Esophagus squamous epithelium (tissue), 5 donors: ENCODE measurements at places on chromosomes 11 and 22.

DNA sequence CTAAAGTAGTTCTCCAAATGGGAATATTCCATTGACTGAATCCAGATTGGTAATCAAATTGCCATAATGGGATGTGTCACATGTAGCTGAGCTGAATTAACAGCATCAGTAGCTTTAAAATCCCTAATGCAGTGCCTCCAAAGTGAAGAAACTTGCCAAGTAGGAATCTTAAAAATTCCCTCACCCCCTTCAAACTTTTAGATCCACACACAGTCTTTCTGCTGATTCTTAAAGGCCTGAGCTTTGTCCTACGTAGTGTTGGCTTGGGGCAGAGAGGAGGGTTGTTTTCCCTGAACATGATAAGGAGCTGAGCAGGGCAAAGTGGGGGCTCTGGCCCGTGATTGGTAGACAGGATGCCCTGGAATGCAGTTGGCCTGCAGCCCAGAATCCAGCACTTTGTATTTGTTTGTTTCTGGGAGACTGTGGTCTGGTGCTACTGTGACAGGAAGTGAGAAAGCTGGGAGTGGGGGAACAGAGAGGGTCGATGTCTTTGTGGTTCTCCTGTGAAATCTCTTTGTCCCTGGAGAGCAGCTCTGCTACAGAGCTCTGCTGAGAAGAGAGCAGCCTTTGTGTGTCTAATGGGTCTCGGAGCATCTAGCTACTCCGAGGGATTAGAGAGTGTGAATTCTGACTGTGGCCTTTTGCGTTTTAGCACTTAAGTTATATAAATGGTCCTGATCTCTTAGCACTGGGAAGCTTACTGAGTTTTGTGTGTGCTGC, 16.9 kb downstream of the CTNND1 start:
- no peak for DNase-seq

- DNase-seq, result no peak
Measured at GRCh38 chr11:108984523-108984922, 319.7 kb downstream of the DDX10 start.

DNA sequence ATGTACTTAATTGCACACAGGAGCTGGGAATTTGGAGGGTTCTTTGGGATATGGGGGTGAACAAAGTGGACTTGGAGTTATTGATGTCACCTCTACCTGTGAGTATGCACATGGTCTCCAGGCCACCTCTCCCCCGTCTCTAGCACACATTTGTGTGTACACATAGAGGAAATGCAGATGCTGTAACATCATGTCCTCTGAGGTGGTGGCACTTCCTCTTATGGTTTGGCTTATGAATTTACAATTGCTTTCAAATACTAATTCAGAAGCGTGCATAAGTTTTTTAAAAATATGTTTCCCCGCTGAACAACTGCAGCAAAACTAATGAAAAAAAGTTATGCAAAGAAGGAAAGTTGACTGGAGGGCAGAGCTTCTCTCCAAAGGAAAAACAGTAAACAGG, 152.0 kb upstream of the TENM4 start:
- no peak for DNase-seq

DNA sequence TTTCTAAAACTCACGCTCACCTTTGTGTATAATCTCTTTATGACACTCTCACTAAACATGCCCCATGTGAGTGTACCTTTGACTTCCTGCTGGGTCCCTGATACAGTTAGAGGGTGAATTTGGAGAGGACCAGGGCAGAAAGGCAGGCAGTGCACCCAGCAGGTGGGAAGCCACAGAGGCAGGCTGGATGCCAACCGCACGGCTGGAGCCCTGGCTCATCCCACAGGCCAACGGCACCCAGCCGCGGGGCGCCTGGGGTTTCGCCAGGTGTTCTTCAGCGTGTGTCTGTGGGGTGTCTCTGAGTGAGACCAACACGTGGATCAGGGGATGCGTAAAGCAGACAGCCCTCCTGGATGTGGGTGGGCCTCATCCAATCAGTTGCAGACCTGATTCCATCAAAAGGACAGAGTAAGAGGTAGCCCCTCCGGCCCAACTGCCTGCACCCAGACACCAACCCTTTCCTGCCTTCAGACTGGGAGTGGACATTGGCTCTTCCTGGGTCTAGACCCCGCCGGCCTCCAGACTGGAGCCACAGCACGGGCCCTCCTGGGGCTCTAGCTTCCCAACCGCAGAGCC, 51.6 kb downstream of the DHCR7 start:
- DNase-seq, result no peak

DNA sequence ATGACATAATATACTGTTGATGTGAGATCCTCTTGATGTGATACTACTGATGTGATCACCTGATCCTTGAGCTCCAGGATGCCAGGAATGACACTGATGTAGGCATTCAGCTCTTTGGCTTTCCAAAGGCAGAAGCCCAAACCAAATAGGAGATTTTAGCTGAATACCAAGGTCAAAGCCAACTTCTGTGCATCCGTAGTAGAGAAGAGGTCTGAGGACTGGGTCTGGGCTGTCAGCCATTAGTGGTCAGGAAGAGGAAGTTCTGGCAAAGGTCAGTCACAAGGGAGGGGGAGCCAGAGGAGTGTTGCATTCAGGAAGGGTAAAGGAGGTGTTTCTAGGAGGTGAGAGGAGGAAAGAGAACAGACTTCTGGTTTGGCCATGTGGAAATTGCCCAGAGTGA, 53.4 kb upstream of the PARVG start:
- DNase-seq, result no peak

DNA sequence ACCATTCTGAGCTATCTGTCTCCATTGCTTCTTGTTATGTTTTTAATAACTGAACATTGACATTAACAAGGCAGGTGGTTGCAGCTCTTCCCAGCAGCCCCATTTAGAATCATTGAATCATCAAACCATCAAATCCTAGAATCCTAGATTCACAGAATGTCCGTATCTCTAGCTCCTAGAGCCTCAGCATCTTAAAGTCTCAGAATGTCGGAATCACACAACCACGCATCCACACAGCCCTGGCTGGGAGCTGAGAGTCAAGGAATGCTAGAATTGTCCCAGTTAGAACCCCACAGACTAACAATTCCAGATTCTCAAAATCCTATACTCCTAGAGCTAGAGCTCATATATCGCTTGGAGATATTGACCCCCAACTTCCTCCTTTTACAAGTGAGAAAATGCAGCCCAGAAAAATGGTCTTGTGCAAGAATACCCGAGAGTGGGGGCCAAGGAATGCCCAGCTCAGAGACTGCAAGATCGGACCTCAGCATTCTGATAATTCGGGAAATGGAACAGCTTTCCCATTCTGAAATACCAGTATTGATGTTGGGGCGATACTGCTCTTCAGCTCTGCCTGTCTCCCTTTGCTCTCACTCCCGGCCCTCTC, 38.8 kb downstream of the PDE2A start:
- no peak for DNase-seq

DNA sequence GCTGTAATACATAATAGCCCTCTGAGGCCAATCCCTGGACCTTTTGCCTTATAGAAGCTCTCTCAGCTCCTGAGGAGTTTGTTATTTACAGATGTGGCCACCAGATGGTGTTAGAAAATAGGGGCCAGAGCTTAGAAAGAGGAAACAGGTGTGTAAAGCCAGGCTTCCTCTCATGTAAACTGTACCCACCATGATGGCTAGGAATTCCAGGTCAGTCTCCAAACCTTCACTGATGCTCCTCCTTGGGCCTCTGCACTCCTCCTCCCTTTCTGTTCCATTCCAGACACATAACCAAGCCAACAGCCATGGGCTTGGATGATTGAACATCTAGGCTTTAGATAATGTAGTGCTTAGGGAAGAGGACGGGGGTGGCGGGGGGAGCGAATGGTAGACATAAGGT, 39.7 kb downstream of the USP35 start:
- DNase-seq, result no peak

- DNase-seq, result no peak
Measured at GRCh38 chr22:36332623-36333332, 55.0 kb downstream of the MYH9 start.

- no peak for DNase-seq
Measured at GRCh38 chr11:1057806-1058205, 16.9 kb upstream of the MUC2 start.

DNA sequence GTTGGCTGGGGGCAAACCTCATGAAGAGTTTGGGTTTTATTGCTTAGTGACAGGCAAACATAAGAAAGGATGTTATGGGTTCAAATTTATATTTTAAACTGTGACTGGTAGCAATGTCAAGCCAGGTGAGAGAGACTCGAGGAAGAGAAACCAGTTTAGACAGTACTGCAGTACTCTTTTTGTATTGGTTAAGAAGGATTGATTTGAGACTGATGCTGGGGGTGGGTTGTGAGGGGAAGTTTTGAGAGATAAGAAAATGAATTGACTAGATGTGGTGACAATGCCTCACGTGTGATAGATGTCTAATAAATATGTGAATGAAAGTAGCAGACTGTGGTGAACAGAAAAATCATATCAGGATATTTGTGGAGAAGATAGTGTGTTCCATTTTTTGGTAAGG, 142.4 kb downstream of the DDX10 start:
- DNase-seq, result no peak

- no peak for DNase-seq
Measured at GRCh38 chr22:25570486-25570885, 6.0 kb downstream of the GRK3 start.

- DNase-seq, result no peak
Measured at GRCh38 chr11:79949574-79949973, 508.7 kb upstream of the TENM4 start.
